Upper lobe of right lung (tissue), 1 donor: ENCODE measurements at places on chromosomes 4 and X. TPM values are rescaled to one million over a fixed set of nuclear protein-coding genes. Genes with fewer than 3 reads are reported as not detected.
A peak's percentile ranks its signal among the peaks of the same experiment; 100 is the strongest.

- H3K4me3 ChIP-seq: no peak overlapping the region
- H3K27ac ChIP-seq: no peak overlapping the region
- H3K4me1 ChIP-seq: peaks cover 10% of the 10 kb centered on the region
- no peaks in the 10 kb centered on the region for H3K27me3 ChIP-seq
- DNase-seq: no peak
These were observed 8.5 kb downstream of the TIFA start for GRCh38 chr4:112277220-112277619.

Gene BTK
- total RNA-seq: 34.1 TPM

DNA sequence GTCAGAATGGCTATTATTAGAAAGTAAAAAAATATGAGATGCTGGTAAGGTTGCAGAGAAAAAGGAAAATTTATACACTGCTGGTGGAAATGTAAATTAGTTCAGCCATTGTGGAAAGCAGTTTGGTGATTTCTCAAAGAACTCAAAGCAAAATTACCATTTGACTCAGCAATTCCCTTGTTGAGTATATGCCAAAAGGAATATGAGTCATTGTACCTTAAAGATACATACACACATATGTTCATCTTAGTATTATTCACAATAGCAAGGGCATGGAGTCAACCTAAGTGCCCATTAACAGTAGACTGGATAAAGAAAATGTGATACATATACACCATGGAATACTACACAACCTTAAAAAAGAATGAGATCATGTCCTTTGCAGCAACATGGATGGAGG, 148.2 kb downstream of the COMMD8 start:
- no peaks in the 10 kb centered on the region for H3K27me3 ChIP-seq
- H3K4me3 ChIP-seq: no peak overlapping the region
- H3K27ac ChIP-seq: no peak overlapping the region
- no peaks in the 10 kb centered on the region for H3K36me3 ChIP-seq
- no peaks in the 10 kb centered on the region for H3K4me1 ChIP-seq

DNA sequence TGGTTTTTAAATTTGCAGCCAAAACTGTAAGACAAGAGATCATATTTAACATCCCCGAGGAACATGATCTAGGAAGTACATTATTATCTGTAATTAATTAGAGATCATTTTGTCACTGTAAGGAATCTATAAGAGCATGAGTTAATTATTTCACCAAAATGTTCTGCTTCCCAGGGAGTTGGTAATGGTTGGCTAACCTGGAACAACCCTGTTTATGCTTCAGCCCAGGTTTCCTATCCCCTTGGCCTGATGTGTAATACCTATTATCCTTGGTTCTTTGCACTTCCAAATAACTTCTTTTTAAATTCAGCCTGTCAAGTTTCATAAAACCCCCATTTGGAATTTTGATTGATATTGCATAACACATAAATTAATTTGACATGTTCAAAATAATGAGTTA, 6.4 kb upstream of the MTNR1A start:
- no peaks in the 10 kb centered on the region for H3K27me3 ChIP-seq
- no peak overlapping the region for H3K4me3 ChIP-seq
- H3K27ac ChIP-seq: no peak overlapping the region

DNA sequence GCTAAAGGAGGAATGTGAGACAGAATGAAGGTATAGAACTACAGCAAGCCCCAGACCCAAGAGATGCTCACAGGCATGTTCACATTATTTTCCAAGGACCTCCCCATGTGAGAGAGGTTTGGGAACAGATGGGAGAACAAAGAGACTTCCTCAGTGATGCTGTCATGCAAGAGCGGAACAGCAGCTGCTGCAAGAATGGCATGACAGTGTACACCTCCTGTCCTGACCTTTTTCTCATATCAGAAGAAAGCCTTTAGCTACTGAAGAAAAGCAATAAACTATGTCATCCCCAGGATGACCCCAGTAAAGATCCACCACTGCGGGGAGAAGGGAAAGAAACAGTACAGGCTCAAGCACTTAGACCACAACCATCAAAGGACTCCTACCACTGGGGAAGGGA, 7.2 kb downstream of the PRDM5 start:
- H3K27me3 ChIP-seq: no peaks in the 10 kb centered on the region
- H3K4me1 ChIP-seq: peaks cover 12% of the 10 kb centered on the region
- H3K36me3 ChIP-seq: no peaks in the 10 kb centered on the region
- DNase-seq: no peak

DNA sequence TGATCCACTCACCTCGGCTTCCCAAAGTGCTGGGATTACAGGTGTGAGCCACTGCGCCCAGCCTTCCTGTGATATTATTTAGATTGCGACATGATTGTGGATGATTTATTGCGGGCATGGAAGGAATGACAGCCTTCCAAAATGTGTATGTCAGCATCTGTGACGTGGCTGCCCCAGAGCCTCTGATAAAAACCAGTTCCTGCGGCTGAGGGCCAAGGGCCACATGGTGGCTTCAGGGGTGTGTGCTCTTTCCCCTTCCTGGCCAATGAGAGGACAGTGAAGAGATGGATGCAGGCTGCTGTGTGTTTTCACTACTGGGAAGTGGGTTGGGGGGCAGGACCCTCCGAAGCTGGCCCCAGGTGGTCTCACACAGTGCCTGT, 57.4 kb upstream of the HGFAC start:
- peak overlapping the region; percentile 86 for H3K27ac ChIP-seq
- H3K36me3 ChIP-seq: no peaks in the 10 kb centered on the region
- peak overlapping the region; percentile 45 for H3K4me3 ChIP-seq
- H3K4me1 ChIP-seq: peaks cover 29% of the 10 kb centered on the region

Gene TMEM35A
- 1.5 TPM for total RNA-seq

GRCh38 chrX:153340111-153340510, 6.2 kb downstream of the ZNF275 start:
- no peaks in the 10 kb centered on the region for H3K27me3 ChIP-seq
- DNase-seq: no peak

DNA sequence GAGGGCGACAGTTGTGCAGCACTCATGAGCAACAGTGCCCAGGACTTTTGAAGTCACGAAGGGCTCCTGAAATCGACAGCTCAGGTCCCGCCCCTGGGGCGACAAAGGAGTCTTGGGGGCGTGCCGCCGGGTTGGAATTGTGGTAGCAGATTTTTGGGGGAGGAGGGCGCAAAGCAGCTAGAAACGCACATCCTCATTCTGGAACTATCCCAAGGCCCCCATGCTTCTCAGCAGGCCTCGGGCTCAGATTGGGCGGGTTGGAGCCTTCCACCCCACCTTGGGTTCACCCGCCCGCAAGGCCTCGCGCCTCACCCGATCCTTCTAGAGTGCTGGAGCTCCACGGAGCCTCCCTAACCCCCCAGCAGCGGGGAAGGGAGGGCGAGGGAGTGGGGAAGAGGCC, 85.5 kb downstream of the HPRT1 start:
- H3K36me3 ChIP-seq: no peaks in the 10 kb centered on the region
- no peaks in the 10 kb centered on the region for H3K4me1 ChIP-seq
- peaks cover 20% of the 10 kb centered on the region for H3K27me3 ChIP-seq
- no peak for DNase-seq
- H3K4me3 ChIP-seq: no peak overlapping the region

DNA sequence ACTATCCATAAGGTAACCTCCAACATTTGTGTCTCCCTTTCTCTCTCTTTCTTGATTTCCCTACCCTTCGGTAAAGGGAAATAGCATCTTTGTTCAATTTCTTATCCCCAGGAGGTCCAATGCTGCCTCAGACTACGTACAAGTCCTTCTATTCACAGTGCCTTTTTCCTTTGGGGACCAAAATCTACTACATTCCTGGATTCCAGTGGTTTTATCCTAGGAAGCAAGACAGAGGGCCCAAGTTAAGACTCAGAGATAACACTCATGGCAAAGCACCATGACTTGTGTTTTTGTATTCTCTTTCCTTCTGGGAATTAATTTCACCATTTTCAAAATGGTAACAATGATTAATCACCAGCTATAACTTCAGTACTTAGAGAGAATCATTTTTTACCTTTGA, 10.6 kb downstream of the G3BP2 start:
- no peak for DNase-seq
- H3K4me1 ChIP-seq: peaks cover 25% of the 10 kb centered on the region
- H3K27ac ChIP-seq: no peak overlapping the region
- H3K36me3 ChIP-seq: peaks cover 24% of the 10 kb centered on the region
- H3K4me3 ChIP-seq: no peak overlapping the region

DNA sequence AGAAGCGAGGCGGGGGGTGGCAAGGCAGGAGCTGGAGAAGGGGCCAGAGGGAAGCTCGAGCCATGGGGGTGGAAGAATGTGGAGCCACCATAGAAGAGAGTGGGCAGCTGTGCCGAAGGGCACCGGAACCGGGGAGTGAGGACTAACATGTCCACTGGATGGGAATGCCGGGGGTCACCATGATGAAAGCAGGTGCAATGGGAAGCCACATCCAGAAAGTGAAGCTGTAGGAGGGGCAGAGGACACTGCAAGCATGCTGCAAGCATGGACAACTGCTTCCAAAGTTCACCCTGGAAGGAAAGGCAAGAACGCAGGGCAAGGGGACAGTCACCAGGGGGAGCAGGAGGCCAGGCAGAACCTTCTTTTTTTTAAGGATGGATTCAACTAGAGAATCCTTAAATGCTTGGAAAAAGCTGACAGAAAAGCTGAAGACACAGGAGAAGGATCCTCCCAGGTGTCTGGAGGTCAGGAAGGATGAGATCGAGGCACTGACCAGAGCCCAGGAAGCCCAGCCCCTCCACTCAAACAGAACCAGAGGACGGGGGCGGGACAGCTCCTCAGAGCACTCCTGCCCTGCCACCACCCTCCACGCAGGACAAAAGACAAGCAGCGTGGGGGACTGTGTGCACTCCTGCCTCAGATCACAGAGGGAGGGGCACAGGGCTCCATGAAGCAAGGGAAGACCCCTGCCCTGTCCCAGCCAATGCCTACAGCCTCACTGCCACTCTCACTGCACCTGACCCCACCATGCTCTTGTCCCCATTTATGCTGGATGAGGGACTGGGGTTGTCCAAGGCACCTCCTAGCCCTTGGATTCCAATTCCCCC, 169.2 kb downstream of the AFAP1 start:
- DNase-seq: peak; percentile 66
- H3K4me3 ChIP-seq: no peak overlapping the region
- no peaks in the 10 kb centered on the region for H3K27me3 ChIP-seq
- H3K36me3 ChIP-seq: peaks cover 56% of the 10 kb centered on the region
- H3K4me1 ChIP-seq: no peaks in the 10 kb centered on the region
- H3K27ac ChIP-seq: no peak overlapping the region

DNA sequence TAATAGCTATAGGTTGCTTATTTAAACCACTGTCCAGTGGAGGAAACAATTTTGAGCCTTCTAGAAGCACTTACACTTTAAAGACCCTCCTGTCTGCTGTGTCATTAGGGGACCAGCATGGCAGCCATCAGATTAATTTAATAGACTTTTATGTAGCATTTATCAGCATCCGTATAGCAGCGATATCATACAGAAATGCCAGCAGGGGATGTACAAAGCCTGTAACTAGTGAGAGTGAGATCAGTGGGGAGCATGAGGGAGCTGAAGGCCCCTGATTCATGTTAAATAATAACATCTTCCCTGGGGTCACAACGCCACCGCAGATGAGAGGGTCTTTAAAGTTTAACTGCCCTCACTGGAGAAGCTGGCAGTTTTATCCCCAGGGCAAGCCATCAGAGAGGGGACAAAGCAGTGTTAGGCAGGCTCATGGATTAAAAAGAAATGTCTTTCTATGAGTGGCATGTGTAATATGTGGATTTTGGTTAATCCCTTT, 144.7 kb downstream of the PDGFRA start:
- no peak overlapping the region for H3K27ac ChIP-seq
- no peaks in the 10 kb centered on the region for H3K4me1 ChIP-seq

DNA sequence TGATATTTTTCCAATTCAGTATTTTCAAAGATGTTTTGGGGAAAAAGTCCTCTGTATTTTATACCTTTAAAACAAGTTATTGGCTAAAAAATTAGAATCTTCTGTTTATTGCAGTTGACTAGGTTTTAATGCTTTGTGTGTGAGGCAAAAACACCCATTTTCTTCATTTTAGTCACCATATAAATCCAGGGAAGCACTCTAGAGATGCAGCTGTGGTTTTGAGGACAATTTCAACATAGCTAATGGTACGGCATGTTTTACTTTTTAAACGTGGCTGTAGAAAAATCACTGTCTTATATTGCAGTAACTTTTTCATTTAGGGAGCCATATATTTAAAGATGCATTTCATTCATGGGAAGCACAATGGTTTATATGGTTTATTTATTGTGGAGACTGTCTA, 129.1 kb upstream of the PITX2 start:
- H3K27ac ChIP-seq: no peak overlapping the region
- no peaks in the 10 kb centered on the region for H3K27me3 ChIP-seq
- DNase-seq: no peak
- H3K4me3 ChIP-seq: no peak overlapping the region

Gene ZFP92
- 3.4 TPM for total RNA-seq

GRCh38 chrX:152817078-152817764, 13.3 kb downstream of the CETN2 start:
- DNase-seq: no peak
- H3K27ac ChIP-seq: no peak overlapping the region
- no peaks in the 10 kb centered on the region for H3K36me3 ChIP-seq
- no peak overlapping the region for H3K4me3 ChIP-seq
- no peaks in the 10 kb centered on the region for H3K4me1 ChIP-seq

DNA sequence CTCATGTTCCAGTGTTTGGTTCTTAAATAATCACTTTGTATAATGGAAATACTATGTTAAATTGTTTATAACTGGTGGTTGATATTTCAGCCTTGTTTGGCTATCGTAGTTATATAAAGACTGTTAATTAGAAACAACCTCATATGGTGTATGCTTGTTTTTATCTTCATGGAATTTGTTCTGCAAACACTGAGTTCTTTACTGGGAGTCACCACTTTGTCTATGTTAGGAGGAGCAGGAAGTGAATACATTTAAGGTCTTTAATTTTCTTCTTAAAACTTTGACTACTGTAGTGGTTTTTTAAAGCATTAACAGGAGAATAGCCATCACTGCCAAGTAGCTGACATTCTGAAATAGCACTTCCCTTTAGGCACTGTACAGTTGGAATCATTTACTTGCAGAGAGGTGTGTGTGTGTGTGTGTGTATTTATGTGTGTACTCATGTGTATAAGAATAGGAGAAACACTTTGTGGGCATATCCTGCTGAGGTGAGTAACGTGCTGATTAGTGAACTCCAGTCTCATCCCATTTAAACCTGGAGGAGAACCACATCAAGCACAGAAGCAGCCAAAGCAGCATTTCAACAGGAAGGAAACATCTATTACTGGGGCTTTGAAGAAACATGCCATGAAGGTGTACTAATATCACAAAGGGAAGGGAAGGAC, 37.8 kb downstream of the TET2 start:
- H3K27me3 ChIP-seq: no peaks in the 10 kb centered on the region
- H3K36me3 ChIP-seq: no peaks in the 10 kb centered on the region
- no peak overlapping the region for H3K4me3 ChIP-seq
- H3K4me1 ChIP-seq: no peaks in the 10 kb centered on the region
- no peak overlapping the region for H3K27ac ChIP-seq
- no peak for DNase-seq
